Activated CD8-positive, alpha-beta memory T cell treated with anti-CD3 and anti-CD28 coated beads for 4 hours (primary cell): ENCODE measurements at places on chromosomes 16 and 17.

DNA sequence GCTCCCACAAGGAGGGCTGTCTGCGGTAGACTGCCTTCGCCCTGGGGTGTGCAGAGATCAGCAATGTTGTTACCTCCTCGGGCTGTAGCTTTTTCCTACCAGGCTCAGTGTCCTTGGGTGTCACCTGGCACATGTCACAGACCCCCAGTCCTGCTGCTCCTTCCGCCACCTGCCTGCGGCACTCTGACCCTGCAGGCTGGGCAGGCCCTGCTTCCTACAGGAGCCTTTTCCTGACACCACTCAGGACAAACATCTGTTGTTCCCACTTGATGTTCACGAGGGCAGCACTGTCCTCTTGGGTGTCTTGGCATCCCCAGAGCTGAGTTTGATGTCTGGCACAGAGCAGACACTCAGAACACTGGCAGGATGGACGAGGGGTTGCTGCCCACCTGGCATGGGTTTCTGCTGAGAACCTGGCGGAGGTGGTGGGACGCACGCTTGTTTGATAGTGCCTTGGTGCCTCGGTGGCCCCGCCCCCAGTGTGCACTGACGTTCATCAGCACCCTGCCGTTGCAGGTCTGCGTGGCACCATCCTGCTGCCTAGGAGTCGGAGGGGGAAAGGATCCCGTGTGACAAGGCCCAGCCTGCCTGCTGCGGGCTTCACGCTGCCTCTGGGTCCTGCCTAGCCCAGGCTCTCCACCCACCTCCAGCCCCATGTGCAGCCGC, 26.7 kb upstream of the NUDT16L1 start:
- no peak for DNase-seq

DNA sequence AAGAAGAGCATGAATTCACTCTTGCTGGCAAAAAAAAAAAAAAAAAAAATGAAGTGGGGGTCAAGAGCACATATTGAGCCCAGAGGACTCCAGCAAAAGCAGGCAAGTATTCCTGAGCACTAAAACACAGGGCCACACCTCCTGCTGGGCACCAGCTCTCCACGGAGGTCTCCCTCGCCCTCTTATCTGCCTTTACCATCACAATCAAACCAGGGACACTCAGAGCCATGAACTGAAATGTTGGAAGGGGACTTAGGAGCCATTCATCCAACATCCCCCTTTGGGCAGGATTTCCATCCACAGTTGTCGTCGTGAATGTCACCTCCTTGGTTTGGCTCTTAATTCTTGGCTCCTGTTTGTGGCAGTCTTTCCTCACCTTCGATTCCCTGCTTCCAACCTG, 89.8 kb upstream of the GNAO1 start:
- no peak for DNase-seq

- no peak for DNase-seq
Observed at GRCh38 chr16:19703172-19703889, 14.7 kb downstream of the KNOP1 start.

DNA sequence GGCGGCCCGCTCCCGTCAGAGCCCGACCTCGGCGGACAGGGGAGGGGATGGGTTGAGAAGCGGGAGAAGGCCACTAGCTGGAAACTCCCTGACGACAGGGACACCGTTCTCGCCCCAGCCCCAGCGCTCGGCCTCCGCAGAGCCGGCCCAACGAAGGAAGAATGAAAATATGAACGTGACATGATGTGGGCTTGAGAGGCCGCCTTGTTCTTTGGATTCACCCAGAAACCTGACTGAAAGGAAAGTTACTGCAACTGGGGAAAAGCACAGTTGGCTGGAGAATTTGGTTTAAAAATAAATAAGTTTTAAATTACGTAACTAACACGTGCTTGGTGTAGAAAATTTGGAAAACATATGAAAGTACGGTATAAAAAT, 21.1 kb downstream of the NPTX1 start:
- peak; percentile 9 for DNase-seq

DNA sequence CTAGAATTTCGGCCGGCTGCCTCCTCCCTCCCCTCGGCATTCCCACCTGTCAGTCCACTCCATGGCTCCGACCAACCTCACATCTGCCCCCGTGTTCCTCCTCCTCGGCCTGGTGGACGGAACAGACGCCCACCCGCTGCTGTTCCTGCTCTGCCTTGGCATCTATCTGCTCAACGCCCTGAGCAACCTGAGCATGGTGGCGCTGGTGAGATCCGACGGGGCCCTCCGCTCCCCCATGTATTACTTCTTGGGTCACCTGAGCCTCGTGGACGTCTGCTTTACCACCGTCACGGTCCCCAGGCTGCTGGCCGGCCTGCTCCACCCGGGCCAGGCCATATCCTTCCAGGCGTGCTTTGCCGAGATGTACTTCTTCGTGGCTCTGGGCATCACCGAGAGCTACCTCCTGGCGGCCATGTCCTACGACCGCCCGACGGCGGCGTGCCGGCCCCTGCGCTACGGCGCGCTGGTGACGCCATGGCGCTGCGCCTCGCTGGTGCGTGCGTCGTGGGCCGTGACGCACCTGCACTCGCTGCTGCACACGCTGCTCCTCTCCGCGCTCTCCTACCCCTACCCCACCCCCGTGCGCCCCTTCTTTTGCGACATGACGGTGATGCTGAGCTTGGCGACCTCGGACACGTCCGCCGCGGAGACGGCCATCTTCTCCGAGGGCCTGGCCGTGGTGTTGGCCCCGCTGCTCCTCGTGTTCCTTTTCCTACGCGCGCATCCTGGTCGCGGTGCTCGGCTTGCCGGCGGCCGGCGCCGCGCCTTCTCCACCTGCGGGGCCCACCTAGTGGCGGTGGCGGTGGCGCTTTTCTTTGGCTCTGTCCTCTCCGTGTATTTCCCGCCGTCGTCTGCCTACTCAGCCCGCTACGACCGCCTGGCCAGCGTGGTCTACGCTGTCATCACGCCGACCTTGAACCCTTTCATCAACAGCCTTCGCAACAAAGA, at the start of gene OR3A2:
TSS of gene OR3A2 (minus strand) at position 440 of the 948 bp plus-strand sequence.
- no peak for DNase-seq

DNA sequence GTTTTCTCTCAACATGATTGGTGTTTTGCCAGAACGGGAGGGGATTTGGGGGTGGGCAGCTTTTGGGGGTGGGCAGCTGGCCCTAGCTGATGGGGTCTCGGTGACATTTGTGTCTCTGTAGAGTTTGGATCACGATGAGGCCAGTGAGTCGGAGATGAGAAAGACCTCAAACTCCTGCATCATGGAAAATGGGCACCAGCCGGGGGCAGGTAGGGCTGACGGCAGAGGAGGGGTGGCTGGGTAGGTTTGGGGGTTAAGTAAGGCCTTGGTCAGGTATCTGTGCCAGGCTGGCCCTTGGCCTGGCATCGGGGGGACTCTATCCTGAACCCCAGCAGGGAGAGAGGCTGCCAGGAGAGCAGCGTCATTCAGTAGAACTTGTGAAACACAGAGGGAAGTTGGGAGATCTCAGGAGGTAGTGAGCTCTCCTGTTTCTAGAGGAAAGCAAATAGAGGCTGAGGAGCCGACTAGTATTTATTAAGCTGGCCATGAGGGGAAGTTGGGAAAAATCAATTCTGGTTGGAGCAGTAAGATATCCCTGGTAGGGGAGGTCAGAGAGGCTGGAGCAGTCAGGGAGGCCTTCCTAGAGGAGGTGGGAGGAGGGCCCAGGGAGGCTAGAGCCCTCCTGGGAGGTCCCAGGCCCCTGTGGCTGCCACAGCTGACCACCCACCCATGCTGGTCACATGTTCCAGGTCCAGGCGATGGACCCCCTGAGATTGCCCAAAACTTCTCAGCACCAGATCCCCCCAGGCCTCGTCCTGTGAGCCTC, 8.1 kb downstream of the SMTNL2 start:
- DNase-seq = no peak

DNA sequence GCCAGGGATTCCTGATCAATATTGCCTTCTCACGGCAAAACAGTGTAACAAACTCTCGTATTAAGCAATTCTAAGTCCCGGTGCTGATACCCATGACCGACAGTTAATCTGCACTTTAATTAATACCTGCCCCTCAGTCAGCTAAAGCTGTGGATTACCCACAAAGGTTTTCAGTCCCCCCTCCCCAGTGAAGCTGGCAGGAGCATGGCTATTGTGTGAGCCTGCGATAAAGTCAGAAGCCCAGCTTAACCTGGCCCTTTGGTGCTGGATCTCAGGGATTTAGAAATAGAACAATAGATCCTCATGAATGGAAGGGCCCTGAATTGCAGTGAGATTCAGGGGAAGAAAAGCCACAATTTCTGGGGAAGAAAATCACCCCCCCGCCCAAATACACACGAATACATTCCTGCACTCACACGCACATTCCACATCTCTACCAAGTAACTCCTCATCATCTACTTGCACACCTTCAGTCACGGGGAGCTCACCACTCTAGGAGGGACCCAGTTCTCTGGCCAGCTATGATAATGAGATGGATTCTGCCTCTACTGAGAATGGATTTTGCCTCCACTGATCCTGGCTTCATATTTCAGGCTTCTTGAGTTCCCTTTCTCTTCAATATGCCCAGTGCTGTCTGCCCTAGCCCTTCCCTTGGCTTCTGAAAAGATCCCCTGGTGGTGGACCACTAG, 102.6 kb downstream of the WSCD1 start:
- DNase-seq = no peak

GRCh38 chr16:4893103-4893862, 43.7 kb downstream of the PPL start:
- DNase-seq = no peak

GRCh38 chr17:57899822-57900221, 50.0 kb upstream of the MRPS23 start:
- no peak for DNase-seq

GRCh38 chr17:74744349-74744713, 4.1 kb upstream of the NHERF1 start:
- no peak for DNase-seq

DNA sequence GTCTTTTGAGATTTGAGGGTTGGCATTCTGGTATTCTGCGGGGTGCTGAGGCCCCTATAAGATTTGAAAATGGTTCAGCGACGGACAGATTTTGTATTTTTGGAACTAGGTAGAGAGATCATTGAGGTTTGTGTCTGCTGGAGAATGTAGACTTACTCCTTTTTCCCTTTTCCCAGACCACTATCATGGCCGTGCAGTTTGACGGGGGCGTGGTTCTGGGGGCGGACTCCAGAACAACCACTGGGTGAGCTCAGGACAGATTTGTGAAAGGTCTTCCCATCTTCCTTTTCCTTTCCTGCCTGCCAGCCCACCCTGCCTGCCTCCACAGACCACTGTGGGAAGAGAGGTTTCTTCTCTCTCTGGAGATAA, 572 bp downstream of the PSMB6 start:
- DNase-seq = no peak

DNA sequence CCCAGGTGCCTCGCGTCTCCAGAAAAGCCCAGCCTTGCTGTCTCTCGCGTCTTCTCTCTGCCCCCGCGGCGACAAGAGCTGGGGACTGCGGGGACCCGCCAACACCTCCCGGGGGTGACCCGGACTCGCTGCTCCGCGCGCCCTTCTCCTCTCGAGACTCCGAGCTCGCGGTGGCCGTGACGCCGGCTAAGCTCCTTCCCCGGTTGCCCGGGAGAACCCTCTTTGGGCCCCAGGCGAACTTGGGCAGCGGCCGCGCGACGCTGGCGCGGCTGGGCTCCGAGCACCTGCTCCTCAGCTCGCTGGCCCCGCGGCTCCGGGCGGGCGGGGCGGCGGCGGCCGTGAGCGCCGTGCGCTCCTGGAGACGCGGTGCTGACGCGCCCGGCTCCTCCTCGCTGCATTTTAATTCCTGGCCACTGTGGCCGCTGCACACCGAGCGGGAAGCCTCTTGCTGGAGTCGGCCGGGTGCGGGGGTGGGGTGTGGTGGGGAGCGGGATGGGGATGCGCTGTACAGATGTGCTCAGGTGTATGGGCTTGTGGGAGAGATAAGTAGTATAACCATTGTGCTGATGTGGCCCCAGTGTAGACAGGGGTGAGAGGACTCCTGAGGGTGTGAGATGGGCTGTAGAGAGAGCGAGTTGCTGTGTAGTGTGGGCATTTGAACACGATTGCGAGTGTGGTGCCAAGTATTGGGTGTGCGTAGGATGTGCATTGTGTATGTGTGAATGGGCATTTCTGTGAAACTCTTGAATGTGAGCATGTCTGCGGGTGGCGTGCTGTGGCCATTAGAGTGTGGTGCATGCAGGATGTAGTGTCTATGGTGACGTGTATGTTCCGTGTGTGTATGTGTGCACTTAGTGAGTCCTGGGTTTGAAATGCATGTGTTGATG, at the start of gene ASIC2:
TSS of gene ASIC2 (minus strand) at position 315 of the 887 bp plus-strand sequence.
- no peak for DNase-seq

GRCh38 chr17:56812901-56813388, 20.8 kb downstream of the C17orf67 start:
- DNase-seq = no peak

DNA sequence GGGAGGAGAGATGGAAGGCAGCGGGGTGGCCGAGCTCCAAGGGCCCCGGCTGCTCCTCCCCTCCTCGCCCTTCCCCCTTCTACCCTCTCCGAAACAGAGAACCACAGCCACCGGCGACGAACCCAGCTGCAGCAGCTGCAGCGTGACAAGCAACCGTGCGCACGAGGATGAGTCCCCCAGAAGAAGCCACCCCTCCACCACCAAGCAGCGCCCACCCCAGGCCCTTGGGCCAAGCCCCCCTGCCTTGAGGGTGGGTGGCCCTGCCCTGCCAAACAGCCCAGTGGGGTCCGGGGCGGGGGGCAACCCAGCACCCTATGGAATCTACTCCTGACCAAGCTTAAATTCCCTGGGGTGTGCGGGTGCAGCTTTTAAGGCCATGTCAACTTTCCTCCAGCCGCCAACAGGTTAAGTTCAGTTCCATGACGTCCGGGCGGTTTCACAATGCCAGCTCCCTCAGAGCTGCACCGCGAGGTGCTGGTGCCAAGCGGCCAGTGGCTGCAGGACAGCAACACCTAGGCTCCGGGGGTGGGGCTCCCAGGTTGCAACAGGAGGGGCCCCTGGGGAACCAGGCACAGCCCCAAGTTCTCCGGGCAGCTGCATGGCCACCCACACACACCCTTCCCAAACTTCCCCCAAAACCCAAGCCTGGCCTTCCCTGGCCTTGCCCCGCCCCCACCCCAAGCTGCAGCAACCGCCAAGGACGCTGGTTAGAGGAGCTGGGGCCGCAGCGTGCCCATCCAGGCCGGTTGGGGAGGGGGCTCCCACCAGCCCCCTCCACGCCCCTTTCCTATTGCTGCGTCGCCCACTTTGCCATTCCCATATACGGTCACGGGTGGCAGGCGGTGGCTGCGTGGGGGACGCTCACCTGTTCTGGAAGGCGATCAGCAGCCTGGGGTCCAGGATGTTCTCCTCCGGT, 2.0 kb downstream of the CBX4 start:
- DNase-seq = no peak

DNA sequence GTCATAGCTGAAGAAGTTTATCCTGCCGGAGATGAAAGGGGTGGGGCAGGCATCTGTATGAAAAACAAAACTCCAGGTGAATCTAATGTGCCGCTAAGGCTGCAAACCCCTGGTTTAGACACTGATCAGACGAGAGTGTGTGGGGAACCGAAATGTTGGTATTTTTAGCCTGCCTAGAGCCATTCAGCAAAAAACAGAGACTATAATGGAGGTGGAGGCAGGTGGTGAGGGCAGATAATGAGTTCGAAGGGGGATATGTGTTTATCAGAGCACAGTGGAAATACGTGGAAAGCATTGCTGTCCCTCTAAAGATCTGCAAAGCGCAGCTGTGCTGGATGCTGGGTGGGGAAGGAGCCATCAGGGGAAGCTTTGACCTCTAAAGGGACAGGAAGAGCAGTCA, 127.5 kb upstream of the WSCD1 start:
- no peak for DNase-seq

- no peak for DNase-seq
Observed at GRCh38 chr17:43745541-43745940, 13.1 kb downstream of the SOST start.
